ENCODE measurements at places on chromosomes 11 and 22.

- no peak for DNase-seq
These were observed 8.3 kb downstream of the TSPO start for GRCh38 chr22:43159484-43160178.

DNA sequence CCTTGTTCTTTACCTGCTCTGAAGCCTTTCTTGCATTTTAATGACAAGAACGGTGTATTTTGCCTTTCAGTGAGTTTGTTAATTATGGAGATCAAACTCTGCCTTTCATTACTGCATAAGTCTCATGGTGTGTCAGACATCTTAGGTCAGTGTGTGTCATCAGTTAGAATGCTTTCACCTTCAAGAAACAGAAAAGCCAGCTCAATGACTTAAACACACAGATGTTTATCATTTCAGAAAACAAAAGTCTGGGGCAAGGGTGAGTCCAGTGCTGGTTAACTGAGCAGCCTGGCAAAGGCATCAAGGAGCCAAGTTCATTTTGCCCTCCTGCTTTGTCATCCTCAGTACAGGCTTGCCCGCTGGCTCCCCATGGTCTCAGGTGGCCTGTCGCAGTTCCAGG, 54.5 kb downstream of the PACS1 start:
- no peak for DNase-seq

GRCh38 chr22:30667107-30667493, 575 bp downstream of the DUSP18 start:
- no peak for DNase-seq

DNA sequence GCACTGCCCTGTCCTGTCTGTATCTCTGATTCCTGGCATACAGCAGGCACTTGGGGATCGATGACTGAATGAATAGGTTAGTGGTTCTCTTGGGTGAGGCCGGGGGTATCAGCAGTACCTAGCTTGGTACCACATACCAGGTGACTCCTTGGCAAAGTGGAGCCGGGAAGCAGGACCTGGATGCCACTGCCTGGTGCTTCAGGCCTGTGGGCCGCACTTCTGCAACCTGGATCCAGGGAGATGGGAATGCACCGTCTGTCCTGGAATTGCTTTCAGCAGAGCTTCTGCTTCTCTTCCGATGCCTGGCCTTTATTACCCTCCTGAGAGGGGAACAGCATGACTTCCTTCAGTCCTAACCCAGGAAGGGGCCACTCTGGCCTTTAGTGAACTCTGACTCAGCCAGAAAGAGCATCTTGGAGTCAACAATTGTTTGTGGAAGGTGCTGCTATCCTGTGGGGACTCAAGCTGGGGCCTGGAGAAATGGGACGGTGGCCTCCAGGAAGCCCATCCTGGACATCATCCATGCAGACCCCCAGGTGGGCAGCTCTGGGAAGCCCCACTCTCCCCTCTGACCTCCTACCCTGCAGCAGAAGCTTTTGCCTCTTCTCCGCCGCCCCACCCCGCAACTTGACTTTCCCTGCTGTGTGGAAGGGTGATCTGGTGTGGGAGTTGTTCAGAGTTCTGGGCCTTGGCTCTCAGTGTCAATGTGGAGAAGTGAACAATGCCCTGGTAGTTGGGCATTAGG, 5.1 kb downstream of the CD82 start:
- no peak for DNase-seq

DNA sequence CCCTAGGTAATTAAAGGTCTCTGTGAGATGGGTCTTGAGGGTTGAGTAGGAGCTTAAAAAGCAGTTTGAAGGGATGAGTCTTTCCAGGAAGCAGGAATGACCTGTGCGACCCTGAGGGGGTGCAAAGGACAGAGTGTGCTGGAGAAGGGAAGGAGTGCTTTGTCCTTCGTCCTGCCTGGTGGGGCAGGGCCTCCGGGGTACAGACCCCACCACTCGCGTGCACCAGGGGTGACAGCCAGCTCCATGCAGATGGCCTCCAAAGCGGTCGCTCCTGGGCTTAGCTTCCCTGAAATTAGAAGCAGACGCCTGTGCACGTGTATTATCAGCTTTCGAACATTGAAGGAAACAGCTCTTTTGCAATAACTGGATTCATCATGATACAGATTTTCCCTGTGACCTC, 959.8 kb downstream of the BRD1 start:
- DNase-seq: no peak

DNA sequence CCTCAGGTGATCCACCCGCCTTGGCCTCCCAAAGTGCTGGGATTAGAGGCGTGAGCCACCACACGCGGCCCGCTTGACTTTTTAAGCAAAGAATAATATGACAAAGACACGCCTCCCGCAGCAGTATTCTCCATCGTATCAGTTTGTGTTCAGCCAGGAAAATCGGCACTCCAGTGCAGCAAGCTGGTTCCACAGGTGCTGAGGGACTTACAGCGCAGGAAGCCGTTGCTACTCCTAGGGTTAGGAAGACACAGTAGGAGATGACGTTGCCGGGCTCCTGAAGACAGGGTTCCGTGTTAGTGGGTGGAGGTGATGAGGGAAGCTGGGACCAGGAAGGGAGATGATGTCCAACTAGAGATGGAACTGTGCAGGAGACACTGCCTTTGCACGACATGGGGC, 65.8 kb upstream of the CECR2 start:
- DNase-seq: no peak

Data from activated CD4-positive, alpha-beta T cell treated with anti-CD3 and anti-CD28 coated beads, Interleukin-2, amount 50 U/mL, for 48 hours (primary cell).